ENCODE measurements at places on chromosomes 12 and 14.

- no peak for DNase-seq
These were observed 62.5 kb upstream of the PYGL start for GRCh38 chr14:51006781-51007211.

GRCh38 chr14:97603201-97603600 lies 806.0 kb downstream of the VRK1 start:
- DNase-seq: peak; percentile 53

- DNase-seq: no peak
These were observed 133.0 kb downstream of the NDUFA12 start for GRCh38 chr12:94870511-94870910.

DNA sequence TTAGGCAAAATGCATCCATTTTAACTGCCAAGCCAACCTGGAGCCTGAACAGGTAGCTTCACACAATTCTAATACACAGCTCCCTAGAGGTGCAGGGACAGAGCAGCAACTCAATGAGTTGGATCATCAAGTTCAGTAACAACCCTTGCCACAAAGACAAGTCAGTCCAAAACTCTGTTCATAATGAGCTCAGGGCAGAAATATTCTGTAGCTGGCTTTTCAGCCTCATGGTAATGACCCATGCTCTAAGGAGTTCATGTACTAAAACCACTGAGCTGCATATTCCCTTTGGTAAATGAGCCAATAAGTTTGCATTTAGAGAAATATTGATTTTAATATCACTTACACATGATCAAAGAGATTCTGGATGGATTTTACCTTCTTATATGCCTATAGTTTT lies 316.1 kb downstream of the SEC23A start:
- DNase-seq: no peak

DNA sequence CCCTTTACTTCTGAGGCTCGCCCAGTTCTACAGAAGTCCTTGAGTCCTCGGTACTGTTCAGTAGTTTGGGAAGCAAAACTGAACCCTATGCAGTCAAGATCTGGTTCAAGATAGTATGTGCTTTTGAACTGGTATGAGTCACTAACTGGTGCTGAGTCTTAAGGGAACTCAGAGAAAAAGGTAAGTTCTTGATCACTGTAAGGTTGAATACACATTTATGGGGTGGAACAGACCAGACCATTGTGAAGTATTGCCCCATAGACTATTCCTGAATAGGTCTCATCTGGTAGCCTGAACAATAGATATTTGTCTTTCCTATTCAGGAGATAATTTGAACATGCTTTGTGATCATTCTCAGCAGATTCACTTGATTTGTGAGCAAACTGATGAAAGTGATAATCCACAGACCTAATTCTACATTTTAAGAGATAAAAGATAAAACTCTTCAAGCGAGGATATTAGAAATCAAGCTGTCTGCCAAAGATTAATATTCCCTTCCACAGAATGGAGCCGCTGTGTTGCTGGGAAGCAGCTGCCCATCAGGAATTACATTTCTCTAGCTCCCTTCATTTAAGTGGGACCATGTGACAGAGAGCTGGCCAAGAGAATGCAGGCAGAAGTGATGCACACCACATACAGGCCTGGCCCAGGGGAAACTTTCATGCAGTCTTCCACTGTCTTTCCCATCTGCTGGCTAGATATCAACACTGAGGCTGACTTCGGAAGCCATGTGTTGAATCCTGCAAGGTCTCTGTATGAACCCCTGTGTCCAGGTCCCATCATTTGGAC lies 369.8 kb upstream of the GARIN6 start:
- no peak for DNase-seq

DNA sequence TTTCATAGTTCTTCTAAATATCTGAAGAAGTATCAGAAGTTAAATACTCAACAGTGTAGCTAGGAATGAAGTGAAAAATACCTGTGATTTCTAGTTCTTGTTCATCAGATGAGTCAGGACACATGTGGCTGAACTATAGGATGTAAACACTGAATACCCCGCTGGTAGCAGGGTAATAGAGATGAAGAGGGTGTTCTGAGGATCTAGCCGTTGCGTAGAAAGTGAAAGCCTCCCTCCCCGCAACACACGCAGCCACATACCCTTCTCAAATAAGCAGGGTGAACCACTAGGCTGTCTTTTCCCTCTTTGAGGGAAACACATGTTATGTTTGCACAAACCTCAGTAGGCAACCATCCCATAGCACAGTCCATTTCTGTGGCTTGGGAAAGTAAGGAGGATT lies 16.4 kb upstream of the RNASE12 start:
- no peak for DNase-seq

DNA sequence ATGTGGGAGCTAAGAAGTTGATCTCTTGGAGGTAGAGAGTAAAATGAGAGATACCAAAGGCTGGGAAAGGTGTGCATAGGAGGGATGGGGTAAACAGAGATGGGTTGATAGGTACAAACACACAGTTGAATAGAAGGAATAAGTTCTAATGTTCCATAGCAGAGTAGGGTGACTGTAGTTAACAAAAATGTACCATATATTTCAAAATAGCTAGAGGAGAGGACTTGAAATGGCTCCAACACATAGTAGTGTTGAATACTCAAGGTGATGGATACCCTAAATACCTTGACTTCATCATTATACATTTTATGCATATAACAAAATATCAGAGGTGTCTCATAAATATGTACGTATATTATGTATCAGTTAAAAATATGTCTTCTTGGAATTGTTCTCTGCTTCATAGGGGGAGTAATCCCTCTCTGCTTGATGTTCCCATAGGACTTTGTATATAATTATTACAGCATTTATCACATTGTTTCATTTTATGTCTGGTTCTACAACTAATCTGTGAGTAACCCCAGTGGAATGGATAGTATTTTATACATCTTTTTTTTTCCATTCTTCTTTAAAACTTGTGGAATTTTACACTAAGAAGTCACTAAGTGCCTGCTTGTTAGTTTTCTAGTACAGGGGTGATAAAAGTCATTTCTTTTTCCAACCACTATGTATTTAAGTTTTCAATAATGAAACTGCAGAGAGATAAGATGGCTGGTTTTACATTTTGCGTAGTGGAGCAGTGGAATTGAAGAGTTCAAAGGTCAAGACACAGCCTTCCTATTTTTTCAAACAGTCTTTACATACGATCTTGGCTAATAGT lies 1940.0 kb upstream of the SEL1L start:
- no peak for DNase-seq
